Pulmonary artery endothelial cell (primary cell): ENCODE measurements at places on chromosomes 1 and 21.

DNA sequence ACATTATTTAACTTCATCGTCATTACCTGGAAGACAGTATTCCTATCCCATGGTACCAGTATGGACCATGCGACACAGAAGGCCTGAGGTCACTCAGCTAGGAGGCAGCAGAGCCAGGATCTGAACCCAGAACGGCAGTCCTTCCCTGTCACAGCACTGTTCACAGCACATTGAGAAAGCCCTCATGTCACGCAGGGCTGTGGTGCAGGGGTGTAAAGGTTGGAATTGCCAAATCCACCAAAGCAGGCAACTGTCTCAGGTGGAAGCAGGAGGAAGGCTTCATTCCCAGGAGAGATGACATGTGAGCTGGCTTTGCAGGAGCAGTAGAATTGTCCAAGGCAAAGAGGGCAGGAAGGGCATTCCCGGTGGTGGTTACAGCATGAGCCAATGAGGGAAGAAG, 9.9 kb upstream of the TTC22 start:
- DNase-seq: no peak

GRCh38 chr1:179599623-179600249, 8.1 kb downstream of the TDRD5 start:
- DNase-seq: no peak

DNA sequence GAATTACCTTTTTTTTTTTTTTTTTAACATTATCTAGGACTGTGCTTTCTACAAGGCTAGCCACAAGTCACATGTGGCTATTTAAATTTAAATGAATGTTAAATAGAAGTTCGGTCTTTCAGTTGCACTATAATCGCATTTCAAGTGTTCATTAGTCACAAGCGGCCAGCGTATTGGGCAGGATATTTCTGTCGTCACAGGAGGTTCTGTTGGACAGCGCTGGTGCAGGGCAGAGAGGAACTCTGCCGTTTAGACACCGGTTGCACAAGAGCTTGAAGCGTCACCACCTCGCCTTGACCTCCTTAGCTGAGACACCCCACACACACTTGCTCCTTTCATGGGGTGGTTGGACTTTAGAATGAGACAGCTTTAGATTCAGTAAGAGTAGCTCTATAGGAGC, 64.1 kb downstream of the BACE2 start:
- no peak for DNase-seq

GRCh38 chr1:36084497-36085115, 712 bp downstream of the TEKT2 start:
- no peak for DNase-seq

DNA sequence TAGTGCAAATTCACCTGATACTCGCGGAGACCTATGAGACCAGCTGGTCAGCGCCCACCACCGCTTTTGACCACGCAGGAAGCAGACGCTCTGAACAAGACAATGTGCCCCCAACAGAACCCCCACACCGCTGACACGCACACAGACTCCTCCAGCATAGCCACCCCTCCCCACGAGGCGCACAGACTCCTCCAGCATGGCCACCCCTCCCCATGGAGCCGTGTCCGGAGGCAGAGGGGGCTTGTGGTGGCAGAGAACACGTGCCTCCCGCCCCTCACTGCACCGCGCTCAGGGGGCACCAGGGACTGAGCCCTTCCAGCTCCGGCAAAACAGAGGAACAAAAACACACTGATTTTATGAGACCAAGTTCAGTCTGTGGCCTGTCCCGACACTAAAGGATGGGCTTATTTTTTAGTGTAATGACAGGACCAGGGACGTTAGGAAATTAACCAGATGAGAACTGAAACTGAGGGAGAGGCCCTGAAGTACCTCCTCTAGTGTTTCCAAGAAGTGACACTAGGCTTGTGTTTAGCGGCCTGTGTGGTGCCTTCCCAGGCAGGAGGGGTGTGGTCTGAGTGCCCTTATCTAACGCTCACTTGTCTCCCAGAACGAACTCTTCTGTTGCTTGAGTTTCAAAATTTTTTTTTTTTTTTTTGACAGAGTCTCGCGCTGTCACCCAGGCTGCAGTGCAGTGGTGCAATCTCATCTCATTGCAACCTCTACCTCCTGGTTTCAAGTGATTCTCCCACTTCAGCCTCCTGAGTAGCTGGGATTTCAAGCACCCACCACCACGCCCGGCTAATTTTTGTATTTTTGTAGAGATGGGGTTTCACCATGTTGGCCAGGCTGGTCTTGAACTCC, 10.0 kb upstream of the AGPAT3 start:
- DNase-seq: no peak

DNA sequence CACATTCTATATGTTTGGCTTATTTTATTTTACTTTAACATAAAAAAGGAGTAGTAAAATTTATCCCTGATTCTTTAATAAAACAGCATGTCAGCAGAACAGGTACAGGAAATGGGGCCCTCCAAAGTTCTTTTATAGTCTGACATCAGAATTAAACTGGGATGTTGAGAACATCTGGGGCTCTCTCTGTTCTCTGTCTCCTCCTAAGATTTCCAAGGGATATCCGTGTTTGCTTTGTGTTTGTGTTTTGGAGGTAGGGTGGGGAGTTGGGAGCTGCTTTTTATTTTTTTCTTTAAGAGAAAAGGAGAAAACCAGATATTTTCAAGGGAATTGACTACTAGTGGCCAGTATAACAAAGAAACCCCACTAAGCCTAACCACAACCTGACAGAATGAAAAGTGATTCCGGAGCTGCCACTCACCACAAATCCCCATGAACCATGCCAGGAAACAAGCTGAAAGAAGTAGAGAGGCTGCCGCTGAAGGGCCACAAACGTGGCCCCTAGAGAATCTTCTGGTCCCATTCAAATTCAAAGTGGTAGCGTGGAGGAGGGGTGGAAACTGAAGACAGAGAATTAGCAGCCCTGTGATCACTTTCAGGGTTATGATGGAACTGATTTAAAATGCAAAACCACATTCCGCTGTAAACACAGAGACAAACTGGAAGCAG, 369.6 kb upstream of the ADGRL2 start:
- no peak for DNase-seq

DNA sequence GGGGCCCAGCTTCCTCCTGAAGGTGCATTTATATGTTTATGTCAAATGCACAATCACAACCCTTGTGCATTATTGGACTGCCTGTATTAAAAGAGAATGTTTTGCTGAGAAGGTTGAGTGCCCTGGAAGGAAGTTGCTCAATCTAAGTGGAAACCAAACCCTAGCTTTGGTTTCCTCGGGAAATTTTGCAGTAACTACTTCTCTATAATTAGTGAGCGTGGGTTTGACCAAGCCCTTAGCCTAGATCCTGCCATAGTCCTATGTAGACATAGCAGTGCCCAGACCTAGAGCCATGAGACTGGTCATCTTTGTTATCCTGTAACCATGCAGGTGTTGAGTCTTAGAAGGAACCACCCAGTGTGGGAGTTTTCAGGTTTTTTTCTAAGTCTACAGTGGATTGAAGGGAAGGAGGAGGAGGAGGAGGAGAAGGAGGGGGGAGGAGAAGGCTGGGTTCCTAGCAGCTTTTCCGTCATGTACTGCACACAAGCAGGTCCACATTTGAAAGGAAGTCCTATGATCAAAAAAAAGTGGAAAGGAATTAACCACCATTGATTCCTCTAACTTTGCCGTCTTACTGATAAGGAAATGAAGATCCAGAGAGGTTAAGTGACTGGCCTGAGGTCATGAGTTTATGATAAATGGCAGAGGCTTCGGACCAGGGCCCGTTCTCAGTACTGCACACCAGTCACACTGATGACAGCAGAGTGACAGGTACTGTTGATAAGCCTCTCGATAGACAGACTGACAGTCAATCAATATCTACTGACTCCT, 72.2 kb upstream of the LYST start:
- no peak for DNase-seq

DNA sequence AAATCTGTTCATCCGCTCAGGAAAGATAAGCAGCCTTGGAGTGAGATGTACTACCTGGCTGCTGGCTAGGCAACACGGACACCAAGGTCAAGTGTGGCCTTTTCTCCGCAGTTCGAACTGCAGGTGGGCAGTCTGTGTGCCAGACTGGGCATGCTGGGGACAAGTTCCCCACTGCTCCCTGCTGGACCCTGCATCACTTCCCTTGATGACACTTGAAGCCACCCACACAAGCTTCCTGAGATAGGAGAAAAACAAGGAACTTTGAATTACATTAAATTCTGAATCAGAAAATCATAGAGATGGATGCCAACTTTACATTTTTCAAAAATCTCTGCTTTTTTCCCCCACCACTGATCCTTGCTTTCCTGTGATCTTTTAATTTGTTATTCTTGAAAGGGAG, 38.3 kb downstream of the BEND5 start:
- DNase-seq: no peak
